Activated CD8-positive, alpha-beta memory T cell treated with anti-CD3 and anti-CD28 coated beads for 48 hours (primary cell): ENCODE measurements at places on chromosomes 3 and 15.

DNA sequence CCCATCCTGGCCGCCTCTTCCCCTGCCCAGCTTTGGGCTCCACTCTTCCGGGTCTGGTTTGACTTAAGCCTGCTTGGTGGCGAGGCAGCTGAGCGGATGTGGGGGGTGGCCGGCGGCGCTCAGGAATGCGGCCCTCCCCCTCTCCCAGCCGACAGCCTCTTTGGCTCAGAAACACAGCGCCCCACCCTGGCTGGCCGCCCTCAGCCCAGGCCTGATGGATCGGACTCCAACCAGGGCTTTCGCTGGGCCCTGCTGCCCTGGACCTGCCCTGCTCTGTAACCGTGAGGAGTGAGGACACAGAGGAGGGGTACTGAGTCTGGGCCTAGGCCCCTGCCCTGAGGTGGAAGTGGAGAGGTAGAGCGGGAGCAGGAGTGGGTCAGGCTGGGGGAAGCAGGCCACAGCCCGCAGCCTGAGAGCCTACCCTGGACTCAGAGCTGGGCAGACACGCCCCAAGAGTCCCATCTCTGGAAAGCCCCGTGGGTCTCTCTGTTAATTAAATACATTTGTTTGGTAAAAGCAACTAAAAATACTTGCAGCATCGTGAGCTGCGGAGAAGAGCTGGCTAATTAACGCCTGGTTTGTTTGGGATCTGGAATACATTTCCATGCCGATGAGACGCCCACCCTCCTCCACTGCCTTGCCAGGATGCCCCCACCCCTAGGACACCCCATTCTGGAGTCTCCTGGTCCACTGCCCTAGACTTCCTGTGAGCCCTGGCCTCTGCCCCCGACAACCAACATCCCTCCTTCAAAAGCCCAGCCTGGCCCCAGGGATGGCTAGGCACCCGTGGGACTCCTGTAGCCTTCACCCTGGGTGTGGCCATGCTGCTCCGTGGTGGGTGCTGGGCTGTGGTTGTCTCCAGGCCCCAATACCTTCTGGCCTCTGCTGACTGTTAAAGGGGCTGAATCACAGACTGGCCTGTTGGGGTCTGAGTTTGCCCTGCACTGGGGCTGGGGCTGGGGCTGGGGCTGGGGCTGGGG is 19.6 kb downstream of the PLXNA1 start:
- DNase-seq = no peak

DNA sequence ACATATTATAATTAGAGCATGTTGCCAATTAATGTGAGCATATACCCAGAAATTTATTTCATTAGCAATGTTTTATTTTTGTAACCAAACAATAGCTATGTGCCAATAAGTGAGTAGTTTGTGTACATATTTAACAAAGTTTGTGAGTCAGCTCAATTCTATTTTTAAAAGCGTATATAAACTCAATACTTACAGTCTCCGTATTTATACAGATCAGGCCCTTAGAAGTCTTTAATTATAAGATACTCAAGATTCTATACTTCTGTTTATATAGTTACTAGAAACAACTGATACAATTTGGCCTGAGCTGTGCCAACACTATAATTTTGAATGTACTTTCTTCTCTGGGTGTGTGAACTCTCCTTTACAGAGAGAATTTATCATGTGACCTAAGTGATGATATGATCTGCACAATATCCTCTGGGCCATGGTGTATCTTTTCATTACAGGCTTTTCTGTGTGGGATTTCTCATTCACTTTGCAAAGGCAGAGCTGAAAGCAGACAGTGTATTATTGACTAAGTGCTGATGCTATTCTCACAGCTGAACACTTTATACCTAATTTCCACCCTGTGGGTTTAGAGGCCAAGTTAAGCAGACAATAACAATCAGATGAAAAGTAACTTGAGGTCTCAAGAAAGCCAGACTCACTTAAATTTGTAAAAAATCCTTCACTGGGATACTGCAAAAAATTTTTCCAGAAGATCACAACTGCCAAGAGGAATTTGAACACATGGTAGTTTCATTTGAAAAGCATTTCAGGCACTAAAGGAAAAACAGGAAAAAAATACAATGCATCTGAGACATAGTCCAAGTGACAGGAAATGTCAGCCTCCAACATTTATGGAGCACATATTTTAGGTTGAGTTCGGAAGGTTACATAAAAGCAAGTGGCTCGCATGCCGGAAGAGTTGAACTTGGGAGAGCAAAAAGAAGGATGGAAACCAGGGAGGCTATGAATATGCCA is 277.9 kb upstream of the SEMA6D start:
- no peak for DNase-seq

GRCh38 chr15:49706805-49707204 is 86.0 kb downstream of the DTWD1 start:
- DNase-seq = no peak

DNA sequence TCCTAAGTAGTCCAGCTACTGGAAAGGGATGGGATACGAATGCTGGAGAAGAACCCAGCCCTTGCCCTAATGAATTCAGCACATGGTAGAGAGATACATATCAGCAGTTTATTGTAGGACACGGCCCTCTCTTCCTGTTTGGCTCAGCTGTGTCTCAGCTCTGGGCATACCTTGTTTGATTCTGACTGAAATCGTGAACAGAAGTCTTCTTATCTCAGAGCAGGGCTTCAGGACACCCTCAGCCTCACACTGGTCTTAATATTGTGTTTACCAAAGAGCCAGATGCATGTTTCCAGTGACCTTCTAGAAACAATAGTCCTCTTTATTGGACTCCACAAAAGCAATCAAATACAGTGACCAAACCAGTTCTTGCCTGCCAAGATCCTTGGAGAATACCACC is 54.7 kb downstream of the FAM174B start:
- DNase-seq = no peak

DNA sequence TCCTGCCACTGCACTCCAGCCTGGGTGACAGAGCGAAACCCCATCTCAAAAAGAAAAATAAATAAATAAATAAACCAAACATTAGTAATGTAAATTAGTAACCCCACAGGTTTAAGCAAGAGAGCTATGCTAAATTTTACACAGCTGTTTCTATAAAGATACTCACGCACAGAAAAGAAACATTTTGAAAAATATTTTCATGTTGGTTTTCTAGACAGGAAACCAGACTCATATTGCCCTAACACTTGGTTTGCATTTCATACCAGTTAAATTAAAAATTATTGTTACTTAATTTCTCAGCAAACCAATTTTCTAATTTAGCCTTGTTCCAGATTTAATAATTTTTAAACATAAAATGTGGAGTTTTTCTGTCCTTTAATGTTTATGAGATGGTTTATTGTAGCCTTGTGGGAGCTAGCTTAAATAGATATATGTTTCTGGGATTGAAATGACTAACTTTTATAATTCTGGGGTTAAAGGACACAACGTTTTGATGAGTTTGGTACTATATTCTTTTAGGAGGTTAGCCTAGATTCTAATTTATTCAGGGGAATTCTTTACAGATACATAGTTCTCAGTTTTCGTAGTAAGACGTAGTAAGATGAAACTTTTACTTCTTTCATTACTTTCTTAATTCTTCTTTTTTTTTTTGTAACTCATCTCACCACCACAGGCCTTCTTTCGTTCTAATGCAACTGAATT is 42.6 kb upstream of the SLC4A7 start:
- no peak for DNase-seq

- no peak for DNase-seq
Measured at GRCh38 chr15:93372865-93373223, 283.8 kb upstream of the RGMA start.

- no peak for DNase-seq
Measured at GRCh38 chr3:14140668-14141067, 15.8 kb downstream of the TMEM43 start.

GRCh38 chr3:194396859-194397756 is 2.0 kb downstream of the GP5 start:
- DNase-seq = no peak

DNA sequence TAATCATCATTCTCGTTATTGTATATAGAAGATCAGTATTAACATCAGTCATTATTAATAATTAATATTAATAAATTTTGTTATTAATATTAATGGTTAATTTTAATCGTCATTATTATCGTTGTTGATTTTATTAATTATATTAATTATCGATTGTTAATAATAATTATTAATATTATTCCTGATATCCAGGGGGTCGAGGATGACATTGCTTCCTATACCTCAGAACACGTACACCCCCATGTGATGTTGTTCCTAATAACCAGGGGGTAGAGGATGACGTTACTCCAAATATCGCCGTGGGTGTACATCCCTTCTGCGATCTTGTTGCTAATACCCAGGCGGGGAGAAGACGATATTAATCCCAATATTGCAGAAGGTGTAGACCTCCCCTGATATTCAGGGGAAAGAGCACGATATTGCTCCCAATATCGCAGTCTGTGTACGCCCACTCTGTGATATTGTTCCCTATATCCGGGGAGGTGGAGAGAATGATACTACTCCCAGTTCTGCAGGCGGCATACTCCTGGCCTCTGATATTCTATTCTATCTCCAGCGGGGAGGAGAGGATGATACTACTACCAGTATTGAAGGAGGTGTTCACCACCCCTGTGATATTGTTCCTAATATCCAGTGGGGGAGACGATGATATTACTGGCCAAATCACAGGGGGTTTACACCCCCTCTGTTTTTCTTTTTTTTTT is 22.3 kb upstream of the BMF start:
- DNase-seq = no peak

GRCh38 chr3:146912241-146913015 is 307.3 kb upstream of the PLSCR5 start:
- DNase-seq = no peak

DNA sequence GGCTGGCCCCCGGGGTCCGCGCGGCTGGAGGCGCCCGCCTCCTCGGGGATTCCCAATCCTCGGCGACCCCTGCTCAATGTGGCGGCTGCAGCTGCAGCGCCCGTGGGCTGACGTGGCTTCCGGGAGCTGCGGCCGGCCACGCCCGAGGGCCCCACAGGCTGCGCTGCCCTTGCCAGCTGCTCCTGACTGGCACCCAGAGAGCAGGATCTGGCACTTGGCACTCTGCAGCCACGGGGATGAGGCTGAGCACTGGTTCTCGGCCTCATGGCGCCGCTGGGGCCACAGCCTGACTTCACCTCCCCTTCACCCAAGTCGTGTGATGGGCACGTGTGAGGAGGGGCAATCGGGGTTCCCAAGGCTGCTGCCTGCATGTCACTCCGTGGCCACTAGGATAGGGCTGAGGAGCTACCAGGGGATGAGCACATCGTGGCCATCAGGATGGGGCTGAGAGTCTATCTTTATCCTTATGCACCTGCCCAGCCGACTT is 267.8 kb upstream of the FRG2C start:
- DNase-seq = no peak

GRCh38 chr3:140273542-140274195 is 338.7 kb downstream of the CLSTN2 start:
- DNase-seq = no peak

DNA sequence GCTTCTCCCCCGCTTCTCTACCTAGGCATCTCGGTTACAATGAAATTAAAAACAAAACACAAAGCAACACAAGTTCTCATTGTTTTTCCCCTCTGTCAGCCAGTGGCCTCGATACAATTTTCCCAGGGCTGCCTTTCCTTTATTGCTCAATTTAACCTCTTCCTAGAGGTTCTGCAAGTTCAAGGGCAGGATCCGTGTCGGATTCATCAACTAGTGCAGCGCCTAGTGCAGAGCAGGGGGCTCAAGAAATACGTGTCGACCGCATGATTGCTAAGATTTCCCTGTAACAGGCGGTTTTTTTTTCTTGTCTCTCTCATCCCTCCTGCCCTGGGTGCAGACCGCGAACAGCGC is 1.4 kb upstream of the BHLHE40 start:
- DNase-seq = no peak

DNA sequence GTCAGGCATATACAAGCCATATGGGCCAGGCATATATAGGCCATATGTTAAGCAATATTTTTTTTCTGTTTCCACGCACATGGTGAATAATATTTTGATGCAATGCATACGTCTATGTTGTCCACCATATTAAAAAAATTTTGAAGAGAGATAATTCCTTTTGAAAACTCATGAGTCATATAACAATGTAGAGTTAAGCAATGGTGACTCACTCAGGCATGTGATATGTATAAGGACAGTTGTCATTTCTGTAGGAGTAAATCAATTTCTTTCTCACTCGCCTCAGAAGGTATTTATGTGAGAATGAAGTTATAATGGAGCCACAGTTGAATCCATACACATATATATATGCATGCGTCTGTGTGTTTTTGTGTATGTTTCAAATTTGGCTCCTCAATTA is 272.6 kb downstream of the EPHA3 start:
- DNase-seq = no peak

DNA sequence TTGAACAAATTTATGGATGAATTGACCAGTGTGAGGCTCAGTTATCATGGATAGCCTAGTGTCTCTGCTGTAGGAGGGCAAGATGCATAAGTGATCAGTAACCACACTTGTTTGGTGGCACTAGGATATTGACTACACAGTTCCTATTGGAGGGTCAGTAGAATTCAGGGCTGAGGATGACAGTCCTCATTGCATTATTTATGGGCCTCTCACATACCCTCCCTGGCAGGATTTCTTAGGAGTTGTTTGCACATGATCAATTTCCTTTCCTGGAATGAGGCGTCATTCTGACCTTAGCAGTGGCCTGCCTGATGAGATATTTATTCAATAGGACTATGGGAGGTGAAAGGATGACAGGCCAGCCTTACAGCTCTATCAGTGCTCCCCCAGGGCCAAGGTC is 125.1 kb upstream of the AGBL1 start:
- DNase-seq = no peak

DNA sequence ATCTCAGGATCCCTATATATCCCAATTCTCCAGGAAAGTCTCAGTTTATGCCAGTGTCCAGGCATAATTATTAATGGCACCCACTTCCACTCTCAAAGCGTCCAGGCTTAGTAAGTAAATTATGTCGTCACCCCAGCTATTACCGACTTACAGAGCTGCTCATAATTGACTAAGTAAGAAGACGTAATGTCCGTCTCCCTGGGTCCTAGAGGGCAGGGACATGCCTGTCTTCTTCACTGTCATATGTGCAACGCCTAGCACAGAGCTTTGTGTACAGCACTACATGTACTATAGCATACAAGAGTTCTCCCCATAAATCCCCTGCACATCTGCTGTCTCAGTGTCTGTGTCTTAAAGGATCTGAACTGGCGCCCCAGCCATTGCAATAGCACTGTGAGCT is 23.9 kb upstream of the HRH1 start:
- no peak for DNase-seq

GRCh38 chr3:73257186-73257585 is 195.7 kb downstream of the EBLN2 start:
- no peak for DNase-seq

DNA sequence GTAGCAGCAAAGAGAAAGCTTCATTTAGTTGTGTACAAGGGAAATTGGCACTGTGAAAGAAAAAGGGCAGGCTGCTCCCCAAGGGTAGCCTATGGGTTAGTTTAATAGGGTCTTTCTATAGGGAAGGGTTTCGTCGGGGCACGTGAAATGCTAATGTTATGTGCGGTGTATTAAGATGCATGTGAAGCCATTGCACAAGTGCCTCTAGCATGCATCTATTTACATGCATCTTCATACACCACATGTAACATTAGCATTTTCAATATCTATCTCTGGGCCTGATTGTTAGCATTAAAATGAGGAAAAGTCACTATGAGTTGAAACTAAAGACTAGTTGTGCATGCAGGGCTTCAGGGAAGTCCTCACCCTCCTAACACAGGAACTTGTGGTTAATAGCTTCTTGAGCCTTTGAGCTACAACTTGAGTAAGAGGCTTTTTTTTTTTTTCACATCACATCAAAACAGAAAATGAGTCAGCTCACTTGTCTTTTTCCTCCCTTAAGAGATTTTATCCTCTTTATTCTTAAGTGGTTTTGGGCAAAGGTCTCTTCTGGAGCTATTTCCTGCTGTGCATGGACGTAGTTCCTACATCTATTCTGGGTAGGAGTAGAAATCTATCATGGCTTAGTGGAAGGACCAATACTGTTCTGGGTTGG is 613.4 kb downstream of the ZPLD1 start:
- no peak for DNase-seq
